ENCODE measurements at places on chromosomes 16 and 17.

GRCh38 chr17:510226-510917 is 157.8 kb upstream of the RPH3AL start:
- no peak for DNase-seq

DNA sequence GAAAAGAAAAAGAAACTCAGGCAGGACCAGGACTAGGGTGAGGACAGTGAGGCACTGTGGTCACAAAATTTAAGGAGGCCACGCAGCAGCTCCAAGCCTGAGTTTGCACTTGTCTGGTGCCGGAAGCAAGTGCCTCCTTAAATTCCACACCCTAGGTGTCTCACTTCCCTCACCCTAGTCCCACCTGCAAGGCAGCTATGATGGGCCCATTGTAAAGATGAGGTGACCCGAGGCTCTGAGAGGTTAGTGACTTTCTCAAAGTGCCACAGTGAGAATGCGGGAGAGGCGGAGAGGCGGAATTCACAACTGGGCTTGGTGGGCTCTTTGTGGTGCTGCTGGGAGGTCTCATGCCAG is 21.5 kb upstream of the EEF2K start:
- no peak for DNase-seq

DNA sequence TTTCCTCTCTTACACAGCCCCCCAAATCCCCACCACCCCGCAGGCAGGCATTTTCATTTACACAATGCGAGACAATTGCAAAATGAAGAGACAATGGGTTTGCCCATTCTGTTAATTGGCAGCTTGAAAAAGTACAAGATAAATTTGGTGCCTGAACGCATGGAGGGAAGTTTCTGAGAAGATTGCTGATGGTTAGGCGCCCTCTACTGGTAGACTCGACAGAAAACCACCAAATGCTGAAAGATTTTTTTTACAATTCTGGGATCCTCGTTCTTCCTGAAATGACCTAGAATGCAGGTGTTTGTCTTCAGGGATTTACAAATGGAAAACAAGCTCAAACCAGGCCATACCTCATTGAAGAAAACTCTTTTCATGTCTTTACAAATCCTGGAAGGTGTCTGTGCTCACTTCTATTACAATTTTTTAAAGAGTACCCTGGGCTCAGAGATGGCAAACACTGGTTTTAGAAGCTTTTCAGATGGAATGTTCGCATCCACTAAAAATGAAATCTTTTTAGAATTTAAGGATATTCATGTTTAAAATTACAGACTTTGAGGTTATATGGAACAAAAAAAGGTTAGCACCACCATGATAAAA is 338.5 kb downstream of the PMP22 start:
- peak; percentile 81 for DNase-seq

DNA sequence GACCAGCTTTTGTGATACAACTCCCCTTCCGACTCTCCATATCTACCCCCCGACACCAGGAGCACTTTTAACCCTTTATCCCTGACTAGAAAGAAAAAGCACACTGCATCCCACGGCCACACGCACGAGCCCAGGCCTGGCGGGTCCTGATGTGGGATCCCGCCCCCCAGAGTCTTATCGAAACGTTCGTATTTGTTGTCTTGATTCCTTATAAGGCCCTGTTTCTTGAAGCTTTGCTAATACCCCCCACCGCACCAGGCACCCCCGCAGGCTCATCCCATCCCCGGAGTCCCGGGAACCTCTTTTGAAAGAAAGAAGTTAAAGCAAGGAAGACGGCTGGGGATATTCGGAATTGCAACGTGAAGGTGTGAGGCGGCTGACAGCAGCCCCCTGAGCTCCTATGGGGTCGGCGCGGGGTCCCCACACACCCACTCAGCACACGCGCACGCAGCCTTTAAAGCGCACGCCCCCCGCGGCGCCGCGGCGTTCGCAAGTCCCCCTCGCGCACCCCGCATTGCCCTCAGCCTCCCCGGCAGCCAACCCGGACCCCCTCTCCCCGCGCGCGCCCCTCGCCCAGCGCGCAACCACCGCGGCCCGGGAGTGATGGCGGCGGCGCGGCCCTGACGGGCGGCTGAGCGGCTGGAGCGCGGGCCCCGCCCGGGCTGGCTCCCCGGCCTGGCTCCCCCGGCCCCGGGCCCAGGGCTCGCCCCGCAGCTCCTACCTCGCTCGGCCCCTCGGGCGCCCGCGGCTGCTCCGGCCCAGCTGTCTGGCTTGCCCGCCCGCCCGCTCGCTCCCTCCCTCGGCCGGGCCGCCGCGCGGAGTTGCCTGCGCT is 448 bp downstream of the STAT5B start:
- DNase-seq: no peak

DNA sequence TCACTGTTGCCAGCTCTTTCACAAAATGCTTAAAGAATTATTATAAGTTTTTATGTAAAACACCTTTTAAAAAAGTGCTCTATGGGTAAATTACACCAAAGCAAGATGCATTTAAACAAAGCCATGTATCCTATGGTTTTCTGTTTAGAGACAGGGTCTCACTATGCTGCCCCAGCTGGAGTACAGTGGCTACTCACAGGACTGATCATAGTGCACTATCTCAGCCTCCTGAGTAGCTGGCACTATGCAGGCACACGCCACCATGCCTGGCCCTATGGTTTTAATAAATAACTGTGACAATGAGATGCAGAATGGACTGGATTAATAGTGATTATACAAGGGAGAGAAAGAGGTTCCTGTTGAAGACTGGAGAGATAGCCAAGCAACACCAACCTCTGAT is 40.2 kb downstream of the SPOP start:
- DNase-seq: no peak

DNA sequence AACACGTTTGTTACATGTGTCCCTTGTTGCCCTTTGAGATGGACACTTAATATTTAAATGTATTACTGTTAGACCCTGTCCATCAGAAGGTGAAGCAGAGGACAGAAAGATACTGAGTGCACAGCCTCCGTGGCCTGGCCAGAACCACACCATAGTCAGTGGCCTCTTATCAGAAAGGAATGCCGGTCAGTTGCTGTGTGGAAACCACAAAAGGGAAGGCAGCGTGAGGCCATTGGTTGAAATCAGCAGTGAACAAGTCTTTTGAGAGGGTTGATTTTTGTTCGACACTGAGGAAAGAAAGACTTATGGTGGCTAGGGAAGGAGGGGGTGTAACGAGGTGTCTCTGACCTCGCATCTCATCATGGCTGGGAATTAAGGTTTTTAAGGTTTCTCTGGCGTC is 85.4 kb upstream of the CLEC18A start:
- no peak for DNase-seq

DNA sequence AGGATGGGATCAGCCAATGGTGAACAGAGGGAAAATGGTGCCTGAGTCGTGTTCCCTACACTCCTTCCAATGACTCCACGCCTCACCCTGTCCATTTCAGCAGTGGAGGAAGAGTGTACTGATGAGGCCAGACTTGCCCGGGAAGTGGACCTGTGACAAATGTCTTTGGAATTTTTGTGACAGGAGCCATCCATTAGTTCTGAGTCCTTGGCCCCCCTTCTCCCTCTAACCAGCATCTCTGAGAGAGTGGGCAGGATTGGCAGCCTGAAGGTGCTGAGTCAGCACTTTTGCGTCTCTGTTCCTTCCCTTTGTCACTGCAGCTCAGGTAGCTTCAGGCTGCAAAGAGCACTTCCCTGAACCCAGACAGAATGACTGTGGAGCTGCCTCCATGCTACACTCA is 30.8 kb downstream of the BEAN1 start:
- DNase-seq: peak; percentile 56
